ENCODE measurements at places on chromosomes 7 and 10.

- peak; percentile 23 for DNase-seq
These were observed 19.8 kb downstream of the CCNY start for GRCh38 chr10:35355971-35356724.

- DNase-seq: no peak
These were observed 90.9 kb downstream of the MLLT10 start for GRCh38 chr10:21624951-21625350.

GRCh38 chr10:18204039-18204835 is 64.0 kb downstream of the CACNB2 start:
- DNase-seq: no peak

GRCh38 chr7:48376263-48376662 is 205.0 kb downstream of the ABCA13 start:
- DNase-seq: no peak

DNA sequence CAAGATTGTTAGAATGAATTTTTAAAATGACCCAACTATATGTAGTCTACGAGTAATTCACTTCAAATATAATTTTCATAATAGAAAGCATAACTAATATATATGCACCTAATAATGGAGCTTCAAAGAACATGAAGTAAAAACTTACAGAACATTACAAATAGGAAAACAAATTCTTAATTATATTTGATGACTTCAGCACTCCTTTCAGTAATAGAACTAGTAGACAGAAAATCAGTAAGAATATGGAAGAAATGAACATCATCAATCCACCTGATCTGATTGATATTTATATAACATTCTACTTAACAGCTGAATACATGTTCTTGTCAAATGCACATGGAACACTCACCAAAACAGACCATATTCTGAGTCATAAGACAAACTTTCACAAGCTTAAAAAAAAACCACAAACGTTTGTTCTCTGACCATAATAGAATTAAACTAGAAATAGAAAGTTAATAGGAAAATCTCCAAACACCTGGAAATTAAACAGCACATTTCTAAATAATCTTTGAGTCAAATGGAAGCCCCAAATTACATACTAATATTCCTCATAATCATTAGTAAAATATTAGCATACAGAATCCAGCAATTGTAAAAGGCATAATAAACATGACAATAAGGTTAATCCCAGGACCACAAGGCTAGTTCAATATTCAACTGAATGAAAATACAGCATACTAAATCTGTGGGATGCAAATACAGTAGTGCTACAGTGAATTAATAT is 48.0 kb downstream of the BRAF start:
- peak; percentile 47 for DNase-seq

GRCh38 chr7:96424411-96424810 is 102.5 kb upstream of the SLC25A13 start:
- DNase-seq: no peak

- DNase-seq: peak; percentile 24
These were observed 72.9 kb downstream of the ZNF783 start for GRCh38 chr7:149334930-149335329.

GRCh38 chr7:134632937-134633540 is 13.6 kb upstream of the BPGM start:
- DNase-seq: peak; percentile 65

DNA sequence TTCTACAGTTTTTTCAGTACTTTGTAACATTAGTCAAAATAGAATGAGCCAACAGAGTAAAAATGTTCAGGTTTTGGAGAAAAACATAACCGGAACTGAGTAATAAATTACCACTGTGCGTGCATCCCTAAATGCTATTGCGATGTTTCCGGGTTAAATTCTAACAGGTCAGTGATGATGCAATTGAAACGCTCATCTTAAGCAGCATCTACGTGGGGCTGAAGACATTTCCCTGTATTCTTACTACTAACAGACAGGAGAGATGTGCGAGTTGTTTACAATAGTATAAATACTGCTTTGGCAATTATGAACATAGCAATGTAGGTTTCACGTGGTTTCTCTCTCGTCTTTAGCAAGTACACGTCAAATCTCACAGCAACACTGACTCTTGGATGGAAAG is 149.4 kb downstream of the USP6NL start:
- no peak for DNase-seq

DNA sequence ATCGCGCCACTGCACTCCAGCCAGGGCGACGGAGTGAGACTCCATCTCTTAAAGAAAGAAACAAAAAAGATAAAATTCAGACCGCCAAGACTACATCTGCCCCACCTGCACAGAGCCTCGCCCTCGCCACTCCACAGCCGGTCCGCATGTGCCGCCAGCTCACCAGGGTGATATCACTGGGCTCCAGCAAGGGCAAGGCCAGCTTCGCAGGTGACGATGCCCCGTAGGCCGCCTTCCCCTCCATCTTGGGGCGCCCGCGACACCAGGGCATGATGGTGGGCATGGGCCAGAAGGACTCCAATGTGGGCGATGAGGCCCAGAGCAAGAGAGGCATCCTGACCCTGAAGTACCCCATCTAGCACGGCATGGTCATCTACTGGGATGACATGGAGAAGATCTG is 34.0 kb downstream of the KIFBP start:
- no peak for DNase-seq

DNA sequence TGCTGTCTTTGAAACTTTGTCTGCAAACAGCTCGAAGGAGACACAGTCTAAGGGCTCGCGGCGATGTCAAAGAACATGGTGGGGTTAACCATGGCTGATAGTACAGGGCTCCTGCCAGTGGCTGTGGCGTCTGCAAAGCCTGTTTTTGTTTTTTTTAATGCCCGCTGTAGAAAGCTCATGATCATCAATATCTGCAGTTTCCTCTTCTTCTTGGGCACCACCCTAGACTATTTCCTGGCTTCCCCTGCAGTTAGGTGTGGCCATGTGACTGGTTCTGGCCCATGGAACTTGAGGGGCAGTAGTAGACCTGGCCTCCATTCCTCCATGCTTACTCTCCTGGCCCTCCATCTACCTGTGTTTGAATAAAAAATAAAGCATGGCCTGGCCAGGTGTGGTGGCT is 21.8 kb upstream of the SAMD8 start:
- DNase-seq: no peak

DNA sequence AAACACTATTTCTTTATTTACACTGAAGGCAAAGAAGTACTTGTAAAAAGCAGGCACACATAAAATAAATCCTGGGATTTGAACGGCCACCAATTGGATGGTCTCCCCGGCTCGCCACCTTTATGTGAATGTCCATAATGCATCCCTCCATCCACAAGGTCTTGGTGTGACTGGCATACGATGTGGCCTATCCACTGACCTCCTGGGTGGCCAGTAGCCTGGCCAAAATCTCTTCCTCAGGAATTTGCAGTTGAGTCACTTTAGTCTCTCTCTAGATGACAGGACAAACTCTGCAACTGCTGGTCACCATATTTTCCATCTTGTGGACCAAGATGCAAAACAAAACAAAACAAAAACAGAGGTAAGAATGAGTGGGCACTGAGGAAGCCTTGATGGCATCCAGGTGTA is 39.1 kb downstream of the CDK1 start:
- peak; percentile 37 for DNase-seq

- peak; percentile 95 for DNase-seq
These were observed at the start of gene DNAJC1 for GRCh38 chr10:22003177-22003963. Gene DNAJC1, minus strand, starts transcription at chr10:22003730. Its CDS starts 296 bp downstream, at chr10:22003434.

DNA sequence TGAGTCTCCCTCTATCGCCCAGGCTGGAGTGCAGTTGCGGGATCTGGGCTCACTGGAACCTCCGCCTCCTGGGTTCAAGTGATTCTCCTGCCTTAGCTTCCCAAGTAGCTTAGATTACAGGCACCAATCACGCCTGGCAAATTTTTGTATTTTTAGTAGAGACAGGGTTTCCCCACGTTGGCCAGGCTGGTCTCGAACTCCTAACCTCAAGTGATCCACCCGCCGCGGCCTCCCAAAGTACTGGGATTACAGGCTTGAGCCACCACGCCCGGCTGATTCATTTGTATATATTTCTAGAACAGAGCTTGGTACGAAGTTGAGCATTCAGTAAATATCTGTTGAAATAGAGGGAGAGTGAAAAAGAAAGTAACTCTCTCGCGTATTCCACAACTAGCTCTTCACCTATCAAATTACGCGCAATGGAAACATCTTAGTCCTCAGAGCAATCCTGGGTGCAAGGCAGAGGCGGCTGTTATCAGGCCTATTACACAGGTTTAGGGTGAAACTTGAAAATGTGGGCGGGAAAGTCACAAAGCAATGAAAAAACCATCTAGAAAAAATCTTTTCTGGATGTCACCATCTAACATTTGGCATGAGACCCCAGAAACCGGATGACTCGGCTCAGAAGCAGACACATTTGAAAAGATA is 707 bp upstream of the GHITM start:
- no peak for DNase-seq

DNA sequence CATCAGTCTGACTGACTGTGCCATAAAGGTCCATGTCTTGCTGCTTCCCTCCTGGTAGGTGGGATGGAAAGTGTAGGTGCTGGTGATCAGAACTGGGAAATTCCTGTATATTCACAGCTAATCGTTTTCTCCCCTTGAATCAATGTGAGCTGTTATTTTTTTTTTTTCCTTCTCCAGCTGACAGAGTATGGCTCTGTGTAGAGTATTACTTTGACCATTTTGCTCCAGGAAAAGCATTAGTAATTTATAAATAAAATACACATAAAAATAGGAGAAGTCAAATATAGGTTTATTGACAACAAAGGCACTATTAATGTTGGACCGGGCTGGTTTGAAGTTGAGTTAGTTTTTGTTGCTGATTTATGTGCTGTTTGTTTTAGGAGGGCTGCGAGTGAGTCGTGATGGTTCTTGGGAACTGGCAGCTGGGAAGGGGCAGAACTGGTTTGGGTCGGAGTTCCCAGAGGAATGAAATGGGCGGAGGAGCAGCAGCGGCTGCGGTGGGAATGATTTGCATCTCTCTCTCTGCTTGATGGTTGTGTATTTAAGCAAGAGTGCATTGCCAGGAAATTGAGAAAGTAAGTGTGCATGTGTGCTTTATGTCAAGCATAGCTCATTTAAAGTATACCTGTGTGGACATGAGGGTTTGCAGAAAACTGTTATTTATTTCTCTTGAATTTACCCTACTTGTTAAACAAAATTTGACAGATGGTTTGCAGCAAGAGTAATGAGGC is 80.9 kb downstream of the LRMDA start:
- peak; percentile 33 for DNase-seq

- peak; percentile 21 for DNase-seq
These were observed 46.9 kb downstream of the MINDY3 start for GRCh38 chr10:15813415-15813814.

GRCh38 chr10:128625926-128626325 is 499.7 kb upstream of the MKI67 start:
- peak; percentile 68 for DNase-seq

DNA sequence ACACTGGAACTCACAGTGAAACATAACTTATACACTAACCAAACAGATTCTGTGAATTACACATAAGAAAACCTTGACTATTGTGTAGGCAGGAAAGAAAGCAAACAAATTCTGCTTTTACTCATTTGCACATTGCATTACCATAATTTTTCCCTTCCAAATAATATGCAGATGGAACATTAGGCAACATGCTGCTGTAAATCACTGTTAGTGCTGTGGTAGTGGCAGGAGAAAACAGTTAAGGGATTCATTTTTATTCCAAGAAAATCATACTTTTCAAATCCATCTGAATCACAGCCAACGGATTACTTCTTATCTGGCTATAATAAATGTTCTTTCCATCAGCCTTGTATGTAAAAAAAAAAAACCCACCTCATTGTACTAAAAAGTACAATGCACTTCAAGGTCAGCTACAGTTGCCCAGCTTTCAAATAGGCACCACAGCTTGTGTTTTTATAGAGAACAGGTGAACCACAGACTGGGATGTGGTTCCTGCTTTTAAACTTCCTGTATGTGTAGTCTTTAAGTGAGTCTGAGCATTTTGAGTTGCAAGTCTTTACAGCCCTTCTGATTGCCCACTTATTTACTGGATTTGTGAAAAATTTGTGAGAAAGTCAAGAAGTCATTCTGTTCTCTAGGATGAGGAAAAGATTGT is 590.0 kb upstream of the SEMA3D start:
- DNase-seq: peak; percentile 24

DNA sequence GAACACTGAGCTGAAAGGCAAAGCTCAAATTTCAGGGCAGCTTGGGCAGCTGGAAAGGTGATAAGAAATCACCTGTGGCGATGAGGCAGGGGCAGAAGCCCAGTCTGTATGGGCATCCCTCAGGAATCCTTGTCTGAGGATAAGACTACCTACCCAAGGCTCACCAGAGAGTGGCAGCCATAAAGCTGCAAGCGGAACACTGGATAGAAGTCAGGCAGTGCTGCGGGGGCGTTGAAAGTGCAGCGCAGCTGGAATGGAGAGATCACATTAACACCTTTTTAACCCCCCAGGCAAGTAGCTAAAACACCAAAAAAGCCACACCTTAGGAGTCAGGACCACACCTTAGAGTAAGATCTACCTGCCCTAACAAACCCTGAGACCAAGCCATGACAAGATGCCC is 38.2 kb downstream of the ABCB5 start:
- DNase-seq: no peak

GRCh38 chr10:128883231-128884032 is 583.6 kb upstream of the MGMT start:
- no peak for DNase-seq

GRCh38 chr7:4837803-4838625 is 23.8 kb downstream of the PAPOLB start:
- DNase-seq: no peak

GRCh38 chr10:114526126-114526503 is 121.8 kb upstream of the AFAP1L2 start:
- DNase-seq: peak; percentile 40

DNA sequence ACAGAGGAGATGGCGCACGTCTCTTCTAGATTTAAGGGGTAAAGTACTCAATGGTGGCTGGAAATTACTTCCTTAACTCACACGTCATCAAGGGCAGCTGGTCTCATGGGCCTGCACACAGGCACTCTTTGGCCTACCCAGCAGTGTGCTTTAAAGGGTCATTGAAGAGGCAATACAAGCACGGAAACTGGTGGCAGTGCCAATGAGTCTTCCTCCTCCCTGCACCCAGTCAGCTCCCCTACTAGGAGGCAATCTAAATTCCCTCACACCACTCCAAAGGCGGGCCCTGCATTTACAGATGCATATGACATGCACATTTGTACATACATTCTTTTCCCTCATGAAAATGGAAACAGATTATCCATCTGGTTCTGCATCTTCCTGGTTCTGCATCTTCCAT is 47.4 kb downstream of the PPIF start:
- DNase-seq: no peak

GRCh38 chr10:86170255-86171108 is 196.1 kb downstream of the GRID1 start:
- DNase-seq: no peak

DNA sequence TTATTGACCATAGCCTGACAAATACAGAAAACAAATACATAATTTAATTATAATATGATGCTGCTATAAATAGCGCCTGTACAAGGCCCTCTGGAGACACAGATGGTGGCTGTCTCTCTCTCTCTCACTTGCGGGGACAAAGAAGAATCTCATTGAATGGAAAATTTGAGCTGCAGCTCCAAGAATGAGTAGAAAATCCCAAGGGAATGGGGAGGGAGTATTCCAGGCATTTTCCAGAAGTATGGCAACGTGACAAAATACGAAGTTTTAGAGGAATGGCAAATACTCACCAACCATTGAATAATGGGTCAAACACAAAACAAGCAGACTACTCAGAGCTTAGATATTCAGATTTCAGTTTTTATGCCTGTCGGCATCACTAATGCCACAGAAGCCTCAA is 179.9 kb downstream of the NRP1 start:
- DNase-seq: peak; percentile 99
